ENCODE measurements at places on chromosomes 6 and 20.

GRCh38 chr20:12482661-12483060 is 526.1 kb upstream of the SPTLC3 start:
- no peak for DNase-seq

DNA sequence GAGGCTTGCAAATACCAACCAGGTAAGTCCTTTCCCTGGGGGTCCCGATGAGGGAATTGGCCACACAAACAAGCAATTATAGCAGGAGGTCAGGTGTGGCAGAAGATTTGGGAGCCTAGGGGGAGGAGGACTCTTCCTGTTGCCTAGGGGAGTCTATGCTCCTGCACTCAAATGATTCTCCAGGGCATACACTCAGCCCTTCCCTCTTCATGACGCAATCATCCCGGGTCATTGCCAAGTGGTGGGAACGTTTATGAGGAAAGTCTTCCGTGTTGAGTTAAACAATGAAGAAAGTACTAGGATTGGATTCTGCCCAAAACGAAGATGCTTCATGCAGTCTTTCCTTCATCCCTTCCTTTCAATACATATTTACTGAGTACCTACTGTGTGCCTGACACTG is 186.5 kb upstream of the TSHZ2 start:
- DNase-seq, result no peak

DNA sequence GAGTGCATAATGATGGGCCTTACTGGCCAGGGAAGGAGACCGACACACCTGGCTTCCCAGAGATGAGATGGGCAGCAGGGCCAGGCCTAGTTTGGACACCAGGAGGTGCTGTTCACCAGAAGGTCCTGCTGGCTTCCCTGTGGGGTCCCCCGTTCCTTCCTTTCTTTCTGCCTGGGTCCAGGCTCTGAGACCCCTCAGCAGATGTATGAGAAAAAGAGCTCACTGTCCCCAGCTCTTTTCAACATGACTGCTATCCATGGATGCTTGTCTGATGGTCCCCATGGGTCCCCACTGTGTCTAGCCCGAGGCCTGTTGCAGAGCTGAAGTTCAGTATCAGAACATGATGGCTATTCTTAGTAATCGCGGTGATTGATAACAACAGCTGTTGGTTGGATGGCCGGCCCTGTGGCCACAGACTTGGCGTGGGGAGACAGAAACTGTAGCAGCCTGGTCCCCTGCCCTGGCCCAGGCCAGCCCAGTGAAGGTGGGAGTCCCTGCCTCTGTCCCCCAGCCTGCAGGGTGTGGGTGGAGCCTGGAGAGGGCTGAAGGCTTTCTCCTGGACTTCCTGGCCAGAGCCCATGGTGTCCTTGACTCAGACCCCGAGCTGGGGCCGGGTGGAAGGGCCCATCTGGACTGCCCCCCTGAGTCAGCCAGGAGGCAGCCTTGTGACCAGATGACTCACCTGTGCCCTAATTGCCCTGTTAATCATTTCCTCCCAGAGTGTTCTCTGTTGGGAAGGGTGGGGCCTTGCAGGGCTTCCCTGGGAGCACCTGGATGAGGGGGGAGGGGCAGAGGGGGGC is 9.9 kb upstream of the BAK1 start:
- DNase-seq, result peak; percentile 84

DNA sequence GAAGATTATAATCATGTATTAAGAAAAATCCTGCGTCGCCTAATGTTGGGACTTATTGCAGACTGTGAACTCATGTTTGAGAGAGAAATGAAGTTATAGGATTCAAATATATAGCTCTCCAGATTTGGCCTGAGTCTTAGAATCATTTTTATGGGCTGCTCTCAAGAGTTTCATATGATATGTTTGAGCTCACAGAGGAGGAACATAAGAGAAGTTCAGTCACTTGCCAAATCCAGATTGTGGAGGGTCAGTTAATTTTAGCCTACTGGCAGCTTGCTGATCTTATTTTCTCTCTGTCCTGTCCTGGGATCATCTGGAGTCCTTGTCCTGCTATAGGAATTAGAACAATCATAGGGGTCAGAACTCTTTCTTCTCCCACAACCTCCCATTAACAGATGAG is 186.1 kb upstream of the SUPT3H start:
- DNase-seq, result no peak

- peak; percentile 79 for DNase-seq
These were observed 200.3 kb upstream of the FAM83B start for GRCh38 chr6:54646069-54646950.

GRCh38 chr20:48455651-48456365 is 372.0 kb downstream of the PREX1 start:
- DNase-seq, result no peak

DNA sequence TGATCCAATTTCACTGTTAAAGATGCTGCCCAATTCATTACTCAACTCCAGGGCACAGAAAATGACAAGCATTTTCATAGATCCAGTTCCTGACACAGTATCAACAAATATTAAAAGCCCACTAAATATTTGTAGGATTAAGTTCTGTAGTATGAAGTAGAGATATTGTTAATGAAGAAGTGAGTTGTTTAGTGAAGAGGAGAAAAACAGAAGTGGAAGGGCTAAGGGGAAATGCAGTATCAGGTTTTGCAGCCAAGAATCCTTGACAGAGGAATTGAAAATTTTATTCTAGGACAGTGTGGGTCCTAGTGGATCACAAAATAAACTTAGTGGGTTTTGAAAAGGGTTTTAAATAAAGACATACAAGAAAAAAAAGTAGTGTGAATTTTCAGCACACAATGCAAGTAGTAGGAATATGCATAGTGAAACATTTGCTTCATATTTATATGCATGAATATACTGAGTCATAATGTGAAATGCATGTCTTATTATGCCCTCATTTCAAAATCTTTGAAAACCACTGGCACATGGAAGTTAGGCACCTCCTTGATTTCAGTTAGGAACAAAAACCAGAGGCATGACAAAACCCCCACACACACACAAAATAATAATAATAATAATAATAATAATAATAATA is 338.6 kb downstream of the KHDRBS2 start:
- no peak for DNase-seq

- no peak for DNase-seq
These were observed 6.7 kb downstream of the RAD21L1 start for GRCh38 chr20:1232286-1233111.

DNA sequence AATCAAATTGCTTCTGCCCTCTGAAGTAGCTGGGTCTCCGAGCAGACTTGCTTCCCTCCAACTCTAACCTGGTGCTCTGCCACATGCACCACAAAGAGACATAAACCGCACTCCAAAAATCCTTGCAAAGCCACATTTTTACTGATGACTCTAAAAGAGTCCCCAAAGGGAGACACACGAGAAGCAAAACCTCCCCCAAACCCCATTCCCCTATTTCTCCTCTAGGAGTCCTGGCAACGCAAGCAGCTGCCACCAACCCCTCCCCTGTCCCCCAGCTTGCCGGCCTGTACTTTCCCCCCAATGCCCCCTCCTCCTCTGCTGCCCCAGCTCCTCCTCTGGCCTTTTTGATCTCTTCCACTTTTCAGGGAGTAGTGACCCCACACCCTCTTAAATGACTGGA is 180.1 kb upstream of the ARID1B start:
- no peak for DNase-seq

DNA sequence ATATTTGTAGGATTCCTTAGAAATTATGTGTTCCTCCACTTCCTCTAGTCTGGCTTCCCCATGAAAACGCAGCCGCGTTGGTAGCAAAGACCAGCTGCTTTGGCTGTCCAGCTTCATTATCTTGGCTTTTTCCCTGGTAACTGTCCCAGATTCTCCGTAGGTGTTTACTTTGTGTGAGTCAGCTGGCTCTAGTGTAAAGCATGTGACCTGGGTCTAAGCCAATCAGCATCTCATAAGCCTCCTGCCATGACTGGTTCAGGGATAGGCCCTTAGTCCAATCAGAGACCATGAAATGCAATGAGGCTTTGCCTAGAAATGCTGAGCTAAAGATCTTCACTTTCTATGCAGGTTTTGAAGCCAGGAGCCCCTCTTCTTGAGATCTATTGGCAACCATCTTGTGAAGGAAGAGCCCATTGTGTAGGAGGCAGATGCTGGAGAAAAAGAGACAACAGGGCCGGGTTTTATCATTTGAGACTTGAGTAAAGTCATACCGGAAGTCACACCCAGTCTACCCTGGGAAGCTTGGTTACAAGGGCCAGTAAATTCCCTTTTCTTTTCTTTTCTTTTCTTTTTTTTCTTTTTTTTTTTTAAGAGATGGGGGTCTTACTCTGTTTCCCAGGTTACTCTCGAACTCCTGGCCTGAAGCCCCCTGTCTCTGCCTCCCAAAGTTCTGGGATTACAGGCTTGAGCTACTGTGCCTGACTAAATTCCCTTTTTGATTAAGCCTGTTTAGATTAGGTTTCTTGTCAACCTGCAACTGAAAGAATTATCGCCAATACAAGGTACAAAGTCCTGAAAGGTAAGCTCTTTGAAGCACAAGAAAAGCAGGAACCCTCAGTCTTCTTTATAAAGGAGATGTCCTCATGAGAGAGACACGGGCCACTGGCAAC is 256.5 kb upstream of the RREB1 start:
- DNase-seq, result peak; percentile 90

DNA sequence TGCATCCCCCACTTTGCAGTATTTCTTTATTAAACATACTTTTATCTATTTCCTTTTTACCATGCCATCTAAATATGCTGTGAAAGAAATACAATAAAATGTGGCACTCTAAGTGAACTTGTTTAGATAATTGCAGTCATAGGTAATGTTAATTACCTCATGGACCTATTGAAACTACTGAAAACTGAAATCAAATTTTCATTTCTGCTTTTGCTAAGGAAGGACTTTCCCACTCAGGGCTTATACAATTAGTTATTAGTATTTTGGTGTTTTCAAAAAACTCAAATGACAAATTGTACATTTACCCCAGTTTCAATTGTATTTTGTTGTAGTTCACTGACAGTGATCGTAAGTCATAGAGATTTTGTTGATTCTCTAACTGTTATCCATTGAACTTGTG is 88.4 kb downstream of the ID4 start:
- no peak for DNase-seq

- DNase-seq, result no peak
These were observed 86.6 kb downstream of the PHACTR3 start for GRCh38 chr20:59690976-59691375.
